ENCODE measurements at places on chromosomes 6 and 20.

GRCh38 chr20:44809380-44810060 lies 826 bp downstream of the RIMS4 start:
- no peak for DNase-seq

GRCh38 chr6:162178266-162178665 lies 549.3 kb downstream of the PRKN start:
- DNase-seq: no peak

DNA sequence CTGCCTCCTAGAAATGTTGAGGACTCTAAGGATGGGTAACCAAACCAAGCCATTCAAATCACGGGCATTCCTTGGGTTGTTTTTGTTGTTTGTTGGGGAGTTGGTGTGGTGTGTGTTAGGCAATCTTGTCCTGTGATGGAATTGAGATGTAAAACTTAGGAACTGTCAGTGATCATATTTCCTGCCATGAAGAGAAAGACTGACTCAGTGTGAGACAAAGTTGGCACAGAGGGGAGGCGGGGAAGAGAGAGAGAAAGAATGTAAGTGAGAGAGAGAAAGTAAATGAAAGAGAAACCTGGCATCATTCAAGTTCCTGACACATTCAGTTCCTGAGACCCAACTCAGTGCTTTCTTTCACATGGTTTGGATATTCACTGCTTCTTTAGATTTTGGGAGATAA lies 21.6 kb upstream of the FBXO30 start:
- peak; percentile 76 for DNase-seq

- DNase-seq: peak; percentile 16
Measured at GRCh38 chr6:157410045-157410444, 29.1 kb downstream of the ZDHHC14 start.

DNA sequence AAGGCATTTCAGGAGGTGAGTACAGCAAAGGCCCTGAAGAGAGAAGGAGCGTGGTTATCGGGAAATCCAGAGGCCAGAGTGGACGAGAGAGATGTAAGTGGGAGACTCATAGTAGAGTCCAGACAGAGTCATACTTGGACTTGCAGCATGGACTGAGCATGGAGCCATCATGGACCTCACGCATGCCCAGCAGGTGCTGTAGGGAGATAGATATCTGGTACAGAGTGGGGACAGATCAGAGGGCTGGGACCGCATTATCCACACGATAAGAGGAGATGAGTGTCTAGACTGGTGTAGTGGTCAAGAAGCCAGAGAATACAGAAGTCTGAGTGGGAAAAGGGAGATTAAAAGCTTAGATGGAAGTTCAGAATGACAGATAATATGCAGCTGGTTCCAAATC lies 127.0 kb downstream of the TBC1D7 start:
- no peak for DNase-seq

- peak; percentile 81 for DNase-seq
Measured at GRCh38 chr6:166559211-166559610, 27.3 kb downstream of the RAMACL start.

DNA sequence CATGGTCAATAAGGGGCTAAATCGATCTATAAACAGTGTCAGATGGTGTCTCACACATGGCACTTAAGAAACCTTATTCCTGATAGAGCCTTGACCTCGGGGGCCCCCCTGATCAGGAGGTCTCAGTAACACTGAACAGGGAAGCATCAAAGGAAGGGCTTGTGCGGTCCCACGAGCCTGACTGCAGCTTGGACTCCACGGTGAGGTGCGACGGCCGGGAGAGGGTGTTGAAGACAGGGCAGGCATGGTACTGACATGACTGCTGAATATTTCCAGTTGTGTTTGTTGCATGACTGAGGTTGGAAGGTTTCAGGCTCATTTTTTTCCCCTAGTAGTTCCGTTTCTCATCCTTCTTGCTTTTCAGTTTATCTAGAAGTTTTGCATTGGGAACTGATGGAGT lies 107.1 kb upstream of the JAG1 start:
- DNase-seq: no peak

DNA sequence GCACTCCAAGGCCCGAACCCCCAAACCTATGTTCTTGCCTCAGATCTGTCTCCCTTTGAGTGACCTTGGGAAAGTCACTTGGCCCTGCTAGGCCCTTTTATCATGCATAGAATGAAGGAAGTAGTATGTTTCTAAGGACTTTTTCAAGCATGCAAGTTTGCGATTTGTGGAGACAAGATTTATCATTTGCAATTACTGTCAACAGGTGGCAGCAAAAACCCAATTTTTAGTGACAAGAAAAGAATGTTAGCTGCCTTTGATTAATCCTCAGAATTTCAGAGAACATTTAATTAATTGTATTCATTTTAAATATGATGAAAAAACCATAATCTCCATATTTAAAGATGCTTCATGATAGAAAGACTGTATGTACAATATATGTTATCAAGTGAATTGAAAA lies 28.3 kb upstream of the PREP start:
- peak; percentile 71 for DNase-seq

- DNase-seq: no peak
Measured at GRCh38 chr6:149935668-149936067, 6.1 kb upstream of the ULBP2 start.

GRCh38 chr6:2857580-2858337 lies 16.1 kb upstream of the SERPINB1 start:
- DNase-seq: peak; percentile 95

GRCh38 chr6:134058622-134059366 lies 6.4 kb upstream of the SLC2A12 start:
- no peak for DNase-seq

GRCh38 chr6:130997061-130997753 lies 65.8 kb downstream of the EPB41L2 start:
- DNase-seq: peak; percentile 75

DNA sequence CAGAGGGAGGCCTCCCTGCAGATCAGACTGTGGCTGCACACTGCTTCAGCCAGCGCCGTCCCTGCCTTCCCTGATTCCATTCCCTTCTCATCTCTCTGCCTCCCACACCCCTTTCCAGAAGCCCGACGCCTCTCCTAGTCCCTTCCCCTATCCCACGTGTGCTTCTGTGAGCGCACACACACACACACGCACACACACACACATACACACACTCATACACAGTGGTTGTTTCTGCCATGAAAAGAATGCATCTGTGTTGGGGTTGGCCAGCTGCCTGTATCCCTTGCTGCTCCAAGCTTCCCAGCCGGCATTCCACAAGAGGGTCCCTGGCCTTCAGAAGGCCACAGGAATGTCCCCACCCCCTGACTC lies 51.7 kb downstream of the MOCS1 start:
- peak; percentile 98 for DNase-seq

- DNase-seq: no peak
Measured at GRCh38 chr6:165827190-165827518, 164.1 kb upstream of the PDE10A start.

GRCh38 chr6:135994857-135995544 lies 143.5 kb downstream of the PDE7B start:
- peak; percentile 91 for DNase-seq

GRCh38 chr20:32925481-32926196 lies 66.9 kb downstream of the EFCAB8 start:
- DNase-seq: no peak

GRCh38 chr6:84218091-84218490 lies 9.4 kb downstream of the CEP162 start:
- DNase-seq: no peak

DNA sequence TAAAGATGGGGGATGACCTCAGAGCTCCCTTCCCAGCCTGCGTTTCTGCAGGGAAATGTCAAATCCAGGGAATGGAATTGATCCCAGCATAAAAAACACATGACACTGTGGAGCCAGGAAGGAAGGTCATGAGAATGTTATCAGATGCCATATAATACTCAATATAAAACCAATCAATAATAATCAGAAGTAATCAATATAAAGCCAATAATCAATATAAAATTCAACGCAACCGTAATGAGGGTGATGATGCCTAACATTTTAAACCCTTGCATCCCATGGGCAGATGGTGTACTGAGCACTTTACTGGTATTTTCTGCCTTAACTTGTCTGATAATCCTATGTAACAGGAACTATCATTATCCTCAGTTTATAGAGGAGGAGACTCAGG lies 30.1 kb upstream of the SULF2 start:
- DNase-seq: no peak

DNA sequence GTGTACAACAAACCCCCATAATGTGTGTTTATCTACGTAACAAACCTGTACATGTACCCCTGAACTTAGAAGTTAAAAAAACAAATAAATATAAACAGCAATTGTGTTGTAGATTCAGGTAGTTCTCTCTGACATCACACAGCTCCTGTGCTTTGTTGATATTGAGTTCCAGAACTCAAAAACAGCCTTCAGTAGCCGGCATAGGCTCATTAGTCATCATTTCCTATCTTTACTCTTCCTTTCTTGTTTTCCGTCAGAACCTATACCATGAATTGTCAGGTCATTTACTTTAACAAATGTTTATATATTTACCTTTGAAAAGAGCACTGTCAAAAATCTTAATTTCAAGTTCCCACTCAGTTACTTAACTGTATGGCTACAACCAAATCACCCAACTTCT lies 88.8 kb downstream of the ADTRP start:
- no peak for DNase-seq

DNA sequence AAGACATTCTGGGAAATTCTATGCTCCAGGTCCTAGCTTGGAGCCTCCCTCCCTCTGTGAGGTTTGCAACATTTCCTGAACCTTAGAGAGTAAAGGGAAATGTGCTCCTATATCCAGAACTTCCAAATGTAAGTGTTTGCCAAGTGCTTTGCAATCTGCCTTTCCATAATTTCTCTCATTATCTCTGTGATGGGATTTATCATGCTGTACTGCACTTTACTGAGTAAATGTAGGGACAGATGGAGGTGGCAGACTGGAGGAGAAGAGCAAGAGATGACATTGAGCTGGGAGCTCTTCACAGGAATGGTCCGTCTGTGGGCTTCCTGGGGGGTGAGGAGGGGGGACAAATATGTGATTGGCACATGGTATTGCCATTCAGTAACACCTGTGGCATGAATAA lies 184.3 kb downstream of the SOX4 start:
- DNase-seq: no peak

GRCh38 chr6:75210885-75211739 lies 5.3 kb upstream of the COL12A1 start:
- DNase-seq: peak; percentile 83

GRCh38 chr6:87534377-87535047 lies 55.3 kb downstream of the RARS2 start:
- DNase-seq: no peak

DNA sequence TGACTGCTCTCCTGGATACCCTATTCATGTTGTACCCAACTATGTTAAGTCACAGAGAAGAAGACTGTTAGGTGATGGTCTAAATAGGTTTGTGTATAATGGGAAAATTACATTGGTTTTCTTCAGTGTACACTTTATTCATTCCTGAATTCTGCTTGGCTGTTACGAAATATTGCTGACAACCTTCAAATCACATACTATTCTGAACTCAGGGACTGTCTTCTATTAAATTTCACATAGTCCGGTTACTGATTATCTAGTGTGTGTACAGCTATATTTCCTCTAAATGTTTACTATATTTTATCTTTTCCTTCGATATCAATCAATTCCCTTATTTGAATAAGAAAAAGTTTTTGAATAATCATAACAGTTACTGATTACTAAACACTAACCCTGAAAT lies 1090.3 kb upstream of the CITED2 start:
- no peak for DNase-seq

DNA sequence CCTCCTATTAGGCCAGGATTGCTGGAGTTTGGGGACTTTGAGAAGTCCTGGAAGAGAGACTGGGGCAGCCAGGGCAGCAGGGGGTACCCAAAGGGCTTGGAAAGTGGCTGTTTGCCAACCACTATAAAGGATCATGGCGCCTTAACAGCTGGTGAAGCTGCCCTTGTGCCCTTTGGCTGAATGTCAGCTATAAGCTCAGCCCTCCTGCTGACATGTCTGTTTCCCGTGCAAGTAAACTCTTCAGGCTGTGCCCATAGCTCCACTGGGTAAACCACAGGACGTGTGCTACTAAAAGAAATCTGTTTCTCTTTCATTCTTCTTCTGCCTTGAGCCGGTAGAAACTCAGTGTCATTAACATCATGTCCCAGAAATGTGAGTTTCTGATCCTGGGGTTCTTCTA lies 97.3 kb downstream of the CAP2 start:
- no peak for DNase-seq

- no peak for DNase-seq
Measured at GRCh38 chr6:159100395-159101182, 55.8 kb upstream of the TAGAP start.

DNA sequence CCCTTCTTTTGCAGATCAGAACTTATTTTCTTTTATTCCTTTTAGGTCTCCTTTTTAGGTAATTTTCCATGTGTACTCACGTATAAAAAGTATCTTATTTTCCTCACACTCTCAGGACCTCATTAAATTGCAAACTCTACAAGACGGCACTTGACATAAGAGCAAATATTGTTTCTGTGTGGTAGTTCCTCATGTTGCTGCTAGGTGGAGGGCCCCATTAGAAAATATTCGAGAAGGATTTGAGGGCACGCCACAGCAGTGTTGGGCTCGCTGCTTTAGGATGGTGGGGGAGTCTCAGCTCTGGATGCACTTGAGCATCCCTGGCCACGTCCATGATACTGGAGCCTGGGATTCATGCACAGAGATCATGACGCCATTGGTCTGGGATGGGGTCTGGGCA lies 64.9 kb upstream of the ZFP64 start:
- DNase-seq: no peak

DNA sequence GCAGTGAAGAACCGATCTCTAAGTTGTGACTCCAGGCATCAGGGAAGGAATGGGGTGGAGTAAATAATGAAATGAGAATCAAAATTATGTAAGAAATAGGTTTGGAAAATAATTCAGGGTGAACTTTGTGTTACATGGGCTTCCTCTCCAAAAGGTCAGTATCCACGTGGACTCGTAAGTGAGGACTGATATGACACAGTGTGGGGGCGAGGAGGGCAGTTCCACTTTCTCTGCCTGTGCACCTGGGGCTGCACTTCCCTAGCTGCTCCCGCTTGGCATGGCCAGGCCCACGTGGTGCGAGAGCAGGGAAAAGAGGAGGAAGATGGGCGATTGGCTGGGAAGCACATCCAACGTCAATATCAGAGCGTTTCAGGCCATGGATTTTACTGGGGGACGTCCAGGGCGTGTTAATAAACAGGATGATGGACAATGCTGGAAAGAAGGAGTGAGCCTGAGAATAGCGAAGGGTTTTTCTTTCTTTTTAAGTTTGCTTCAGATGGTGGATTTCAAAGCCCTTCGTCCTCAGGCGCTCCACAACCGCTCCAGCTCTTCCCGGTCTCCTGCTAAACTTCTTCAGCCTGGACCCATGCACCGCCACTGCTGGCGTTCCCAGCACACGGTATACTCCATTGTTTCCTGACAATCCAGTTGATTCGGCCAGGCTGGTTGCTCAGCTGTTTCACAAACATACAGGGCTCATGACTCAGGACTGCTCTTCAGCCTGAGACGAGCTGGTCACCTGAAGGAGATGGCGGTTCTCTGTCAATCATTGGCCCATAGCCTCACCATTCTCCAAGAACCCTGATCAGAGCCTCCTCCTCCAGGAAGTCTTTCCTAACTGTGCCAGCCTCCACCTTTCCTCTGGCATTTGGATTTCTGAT lies 11.8 kb downstream of the CCR6 start:
- DNase-seq: no peak

DNA sequence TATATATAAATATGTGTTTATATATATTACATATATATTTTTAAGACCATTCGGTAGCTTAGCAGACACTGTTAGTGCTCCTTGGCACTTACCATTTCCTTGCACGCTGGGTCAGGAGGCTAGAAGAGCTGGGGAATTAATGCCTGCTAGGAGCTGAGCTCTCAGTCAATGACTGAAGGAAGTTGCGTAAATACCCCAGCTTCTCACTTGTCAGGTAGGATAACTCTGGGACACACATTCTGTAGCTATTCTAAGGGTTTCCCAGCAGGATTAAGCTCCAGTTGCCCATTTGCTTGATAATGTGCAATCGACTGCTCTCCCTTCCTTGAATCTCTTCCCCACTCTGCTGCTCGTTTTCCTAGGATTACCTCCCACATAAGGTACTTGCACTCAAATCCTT lies 15.7 kb upstream of the DNAAF9 start:
- DNase-seq: no peak
